ENCODE measurements at places on chromosomes 2 and 18.

- DNase-seq: no peak
These were observed 110.2 kb downstream of the EPHA4 start for GRCh38 chr2:221461901-221462300.

GRCh38 chr2:150732491-150732890 is 245.0 kb upstream of the RND3 start:
- DNase-seq: no peak

- DNase-seq: no peak
These were observed 52.1 kb downstream of the CYRIA start for GRCh38 chr2:16613539-16614011.

DNA sequence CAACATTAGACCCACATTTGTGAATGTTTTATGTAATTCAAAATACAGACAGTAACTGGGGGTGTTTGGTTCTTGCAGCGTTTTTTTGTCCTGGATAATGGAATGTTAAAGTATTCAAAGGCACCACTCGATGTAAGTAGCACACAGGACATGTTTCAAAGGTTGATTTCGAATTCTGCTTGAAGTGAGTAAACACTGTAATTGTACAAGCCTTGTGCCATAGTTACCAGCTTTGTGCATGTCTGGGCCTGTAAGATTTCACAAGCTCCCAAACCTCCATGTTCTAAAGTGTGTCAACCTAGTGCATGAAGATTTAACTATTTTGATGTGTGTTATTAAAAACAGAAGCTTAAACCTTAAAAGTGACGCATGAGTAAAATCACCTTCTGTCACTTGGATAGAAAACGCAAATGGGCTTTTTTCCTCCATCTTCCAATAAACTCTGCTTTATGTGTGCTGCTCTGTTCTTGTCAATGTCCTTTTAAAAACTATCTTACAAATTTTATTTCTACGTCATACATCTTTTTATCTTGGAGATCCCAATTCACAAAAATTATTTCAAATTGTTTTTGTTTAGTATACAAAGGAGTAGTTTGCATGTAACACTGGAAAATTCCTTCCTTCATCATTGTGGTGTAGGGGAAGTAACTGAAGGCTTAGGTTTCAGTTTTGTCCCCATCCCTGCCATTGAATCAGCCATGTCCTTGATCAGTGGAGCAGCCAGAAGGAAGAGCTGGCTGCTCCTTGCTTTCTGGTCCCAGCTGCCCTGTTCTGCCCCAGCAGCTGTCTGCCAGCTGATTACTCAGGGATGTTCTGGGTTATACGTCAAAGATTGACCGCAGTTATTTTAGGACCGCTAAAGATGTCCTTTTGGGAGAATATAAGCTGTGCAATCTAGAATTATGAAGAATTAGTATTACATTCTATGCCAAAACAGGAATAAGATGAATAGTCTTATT is 119.2 kb downstream of the PRKRA start:
- no peak for DNase-seq

- DNase-seq: no peak
These were observed 107.3 kb downstream of the KLHL29 start for GRCh38 chr2:23492337-23492675.

GRCh38 chr2:17557596-17557995 is 17.1 kb downstream of the VSNL1 start:
- DNase-seq: no peak

GRCh38 chr2:208174144-208174543 is 10.8 kb upstream of the CRYGA start:
- no peak for DNase-seq

- no peak for DNase-seq
These were observed 16.5 kb downstream of the SEPTIN10 start for GRCh38 chr2:109597283-109597682.

DNA sequence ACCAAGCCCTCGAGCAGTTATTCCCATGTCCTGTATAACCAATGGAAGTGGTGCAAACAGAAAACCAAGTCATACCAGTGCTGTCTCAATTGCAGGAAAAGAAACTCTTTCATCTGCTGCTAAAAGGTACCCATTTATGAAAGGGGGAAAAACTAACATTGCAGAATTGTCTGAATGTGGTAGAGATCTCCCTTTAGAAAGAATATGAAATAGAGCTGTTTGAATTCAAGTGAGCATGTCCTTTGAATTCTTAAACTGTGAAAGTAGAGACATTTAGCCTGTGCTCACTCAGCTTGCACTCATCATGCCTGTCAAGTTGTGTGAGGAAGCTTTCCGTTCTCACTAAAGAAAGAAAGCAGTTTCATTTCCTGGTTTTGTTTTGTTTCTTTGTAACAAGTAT is 87.4 kb downstream of the EML4 start:
- no peak for DNase-seq

GRCh38 chr2:122414902-122415301 is 659.5 kb downstream of the TSN start:
- no peak for DNase-seq

GRCh38 chr2:212037062-212037461 is 501.5 kb downstream of the ERBB4 start:
- no peak for DNase-seq

- no peak for DNase-seq
These were observed 77.3 kb downstream of the VWA3B start for GRCh38 chr2:98164256-98164655.

DNA sequence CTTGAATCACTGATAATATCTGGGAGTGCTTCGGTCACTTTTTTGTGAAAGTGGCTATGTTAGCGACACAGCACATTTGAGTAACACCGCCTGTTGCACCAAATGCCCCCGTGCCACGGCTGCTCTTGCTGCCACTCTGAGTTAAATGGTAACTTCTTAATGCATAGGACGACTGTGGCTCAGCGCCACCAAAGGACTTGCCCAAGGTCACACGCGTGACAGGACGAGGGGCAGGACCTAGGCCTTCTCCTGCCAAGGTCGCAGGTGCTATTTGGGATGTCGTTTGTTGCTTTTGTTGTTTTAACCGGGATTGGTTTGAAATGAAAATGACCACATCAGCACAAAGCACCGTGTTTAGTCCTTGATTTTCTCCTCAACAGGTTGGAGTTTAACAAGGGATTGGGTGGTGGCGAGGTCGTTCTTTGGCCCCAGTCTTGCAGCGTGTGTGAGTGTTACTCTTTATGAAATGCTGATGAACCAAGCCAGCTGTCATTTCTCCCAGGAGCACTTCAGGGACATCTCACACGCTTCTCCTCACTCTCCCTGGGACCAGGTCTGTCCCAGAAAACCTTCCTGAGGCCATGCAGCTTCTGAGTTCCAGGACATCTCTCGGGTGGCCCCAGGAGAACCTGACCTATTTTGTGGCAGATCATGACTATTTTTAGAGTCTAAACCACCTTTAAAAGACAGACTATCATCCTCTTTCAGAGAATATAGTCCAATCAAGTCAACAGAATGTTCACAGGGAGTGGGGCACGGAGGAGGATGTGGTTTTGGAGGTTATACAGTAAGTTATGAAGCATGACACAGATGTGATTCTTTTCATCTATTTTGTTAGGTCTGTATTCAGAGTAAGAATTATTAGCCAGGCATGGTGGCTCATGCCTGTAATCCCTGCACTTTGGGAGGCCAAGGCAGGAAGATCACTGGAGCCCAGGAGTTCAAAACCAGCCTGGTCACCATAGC is 49.9 kb downstream of the MTCL1 start:
- peak; percentile 40 for DNase-seq

GRCh38 chr18:12608301-12608700 is 49.6 kb downstream of the SPIRE1 start:
- no peak for DNase-seq

- DNase-seq: no peak
These were observed 710 bp downstream of the SEC11C start for GRCh38 chr18:59140302-59140885.

GRCh38 chr2:98727369-98728087 is 3.4 kb downstream of the MGAT4A start:
- DNase-seq: no peak

GRCh38 chr2:64985447-64985846 is 3.8 kb upstream of the SLC1A4 start:
- DNase-seq: no peak

All from activated naive CD4-positive, alpha-beta T cell treated with Interleukin-2 at 50 U/mL for 16 hours (primary cell).